ENCODE measurements at places on chromosomes 5 and 9.

- no peak for DNase-seq
Measured at GRCh38 chr9:72169178-72169577, 19.9 kb downstream of the GDA start.

DNA sequence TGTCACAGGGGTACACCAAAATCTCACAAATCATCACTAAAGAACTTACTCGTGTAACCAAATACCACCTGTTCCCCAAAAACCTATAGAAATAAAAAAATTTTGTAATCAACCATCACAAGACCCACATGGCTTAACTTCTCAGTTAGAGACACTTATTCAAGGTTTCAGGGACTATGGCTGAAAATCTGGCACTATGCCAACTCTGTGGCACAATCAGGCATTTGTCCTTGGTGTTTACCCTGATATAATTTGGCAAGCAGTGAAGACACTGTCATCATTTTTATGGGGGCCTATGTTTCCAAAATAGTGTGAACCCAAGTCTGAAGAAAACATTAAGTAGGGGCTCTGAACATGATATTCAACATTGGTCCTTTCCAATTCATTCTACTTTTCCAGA, 59.0 kb downstream of the ZNF622 start:
- DNase-seq, result no peak

- DNase-seq, result no peak
Measured at GRCh38 chr5:57635146-57635777, 152.7 kb upstream of the ACTBL2 start.

GRCh38 chr5:94544031-94544650, 74.3 kb downstream of the KIAA0825 start:
- no peak for DNase-seq

DNA sequence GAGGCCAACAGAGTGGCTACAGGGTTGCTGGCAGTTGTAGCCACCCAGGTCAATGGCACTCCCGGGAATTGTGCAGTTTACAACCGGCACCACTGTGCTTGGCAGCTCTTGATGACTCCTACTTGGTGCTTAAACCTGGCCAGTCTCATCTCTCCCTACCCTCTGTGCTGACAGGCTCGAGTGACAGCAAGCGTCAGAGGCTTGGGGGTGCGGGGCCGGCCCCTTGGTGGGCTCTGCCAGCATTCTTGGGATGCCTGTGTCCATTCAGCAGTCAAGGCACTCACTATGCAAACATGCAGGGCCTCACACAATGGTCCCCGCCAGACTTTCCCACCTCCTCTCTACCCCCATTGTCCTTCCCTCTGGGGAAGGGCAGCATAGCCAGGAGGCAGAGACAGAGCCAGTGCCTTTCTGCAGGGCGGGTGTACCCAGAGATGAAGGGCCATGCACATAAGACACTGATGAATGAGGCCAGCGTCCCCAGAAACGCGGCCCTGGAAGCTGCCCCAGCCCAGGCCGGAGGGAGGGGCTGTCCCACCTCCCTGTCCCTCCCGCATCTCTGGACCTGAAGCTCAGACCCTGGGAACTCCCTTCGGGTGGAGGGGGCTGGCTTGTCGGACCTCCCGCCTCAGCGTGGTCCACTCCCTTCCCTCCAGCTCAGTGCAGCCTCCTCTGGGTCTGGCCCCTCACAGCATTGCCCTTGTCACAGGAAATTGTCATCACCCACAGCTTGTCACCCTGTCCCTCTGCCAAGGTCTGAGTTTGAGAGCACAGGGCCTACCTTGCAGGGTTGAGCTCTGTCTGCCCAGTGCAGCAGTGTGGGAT, 26.4 kb upstream of the NOTCH1 start:
- peak; percentile 51 for DNase-seq

DNA sequence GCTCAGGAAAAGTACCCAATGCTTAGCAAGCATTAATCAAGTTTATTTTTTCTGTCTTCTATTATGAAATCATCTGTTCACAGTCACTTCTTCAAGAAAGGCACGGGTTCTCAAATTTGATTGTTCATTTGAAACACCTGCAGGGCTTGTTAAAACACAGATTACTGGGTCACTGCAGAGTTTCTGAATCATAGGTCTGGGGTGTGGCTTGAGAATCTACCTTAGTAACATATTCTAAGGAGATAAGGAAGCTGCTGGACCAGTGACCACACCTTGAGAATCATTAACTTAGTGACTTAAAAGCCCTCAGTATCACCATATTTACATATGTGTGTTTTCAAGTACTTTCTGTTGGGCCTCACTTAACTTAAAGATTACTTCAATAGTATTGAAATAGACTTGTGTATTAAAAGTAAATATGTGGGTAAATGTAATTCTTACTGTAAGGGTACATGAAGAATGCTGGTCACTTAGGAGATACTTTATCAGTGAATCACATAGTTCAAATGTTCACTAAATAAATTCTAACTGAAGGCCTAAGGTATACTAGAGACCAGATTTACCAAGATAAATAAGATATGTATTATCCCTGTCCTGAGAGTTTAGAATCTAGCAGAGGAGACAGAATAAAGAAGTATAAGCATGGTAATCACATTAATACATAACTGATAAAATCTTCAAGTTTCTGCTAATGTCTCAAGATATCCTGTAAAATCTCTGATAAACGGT, 1342.1 kb upstream of the C9orf72 start:
- DNase-seq, result no peak

GRCh38 chr5:158670201-158670600, 429.5 kb downstream of the EBF1 start:
- DNase-seq, result no peak

GRCh38 chr5:124771761-124772160, 25.3 kb upstream of the ZNF608 start:
- DNase-seq, result no peak
